Hematopoietic multipotent progenitor cell treated with erythropoietin and hydrocortisone succinate and interleukin-3 and kit ligand, for 4 days (in vitro differentiated cells): ENCODE measurements at places on chromosomes 7 and 10.

DNA sequence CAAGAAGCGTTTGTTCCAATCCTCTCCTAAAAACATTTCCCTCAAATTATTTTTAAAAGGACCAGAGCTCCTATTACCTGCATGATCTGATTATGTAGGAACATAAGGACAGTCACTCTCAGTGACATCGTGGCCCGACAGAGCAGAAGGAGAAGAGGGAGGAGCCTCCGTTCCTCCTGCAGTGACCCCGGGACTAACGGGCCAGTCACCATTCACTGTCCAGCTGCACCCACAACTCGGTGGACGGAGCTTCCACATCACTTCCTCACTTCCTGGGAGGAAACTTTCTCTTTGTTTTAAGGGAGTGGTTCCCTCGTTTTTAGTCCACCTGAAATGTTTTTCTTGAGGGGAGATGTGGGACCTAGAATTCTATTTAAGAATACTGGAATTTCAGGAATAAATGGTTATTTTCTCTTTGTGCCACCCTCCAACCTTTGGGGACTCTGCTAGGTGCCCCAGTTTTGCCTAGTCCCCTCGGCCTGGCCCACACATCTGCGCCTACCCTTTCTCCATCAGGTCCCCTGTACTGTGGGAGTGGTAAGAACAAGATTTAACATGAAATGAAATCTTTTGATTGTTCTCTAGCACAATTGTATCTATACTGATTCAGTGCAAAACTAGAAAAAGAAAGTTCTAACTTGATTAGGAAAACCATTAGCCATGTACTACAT, 173.5 kb upstream of the RNF32 start:
- no peak for DNase-seq

GRCh38 chr7:20019757-20020432, 197.3 kb downstream of the MACC1 start:
- peak; percentile 21 for DNase-seq

DNA sequence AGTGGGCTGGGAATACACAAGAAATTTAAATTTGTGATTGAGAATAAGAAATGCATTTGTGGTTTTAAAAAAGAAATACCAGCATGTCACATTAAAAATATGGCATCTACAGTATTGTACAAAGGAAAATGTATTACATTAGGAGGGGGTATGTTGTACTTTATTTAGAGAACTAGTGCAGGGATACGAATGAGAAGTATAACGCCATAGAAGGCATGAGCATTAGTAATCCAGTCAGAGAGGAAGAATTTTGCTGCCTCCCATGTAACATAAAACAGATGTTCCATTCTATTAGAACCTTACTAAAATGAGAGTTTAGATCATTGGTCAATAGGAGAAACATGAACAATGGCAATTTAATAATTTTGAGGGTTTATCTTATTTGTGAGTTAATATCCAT, 182.2 kb downstream of the ADK start:
- no peak for DNase-seq

DNA sequence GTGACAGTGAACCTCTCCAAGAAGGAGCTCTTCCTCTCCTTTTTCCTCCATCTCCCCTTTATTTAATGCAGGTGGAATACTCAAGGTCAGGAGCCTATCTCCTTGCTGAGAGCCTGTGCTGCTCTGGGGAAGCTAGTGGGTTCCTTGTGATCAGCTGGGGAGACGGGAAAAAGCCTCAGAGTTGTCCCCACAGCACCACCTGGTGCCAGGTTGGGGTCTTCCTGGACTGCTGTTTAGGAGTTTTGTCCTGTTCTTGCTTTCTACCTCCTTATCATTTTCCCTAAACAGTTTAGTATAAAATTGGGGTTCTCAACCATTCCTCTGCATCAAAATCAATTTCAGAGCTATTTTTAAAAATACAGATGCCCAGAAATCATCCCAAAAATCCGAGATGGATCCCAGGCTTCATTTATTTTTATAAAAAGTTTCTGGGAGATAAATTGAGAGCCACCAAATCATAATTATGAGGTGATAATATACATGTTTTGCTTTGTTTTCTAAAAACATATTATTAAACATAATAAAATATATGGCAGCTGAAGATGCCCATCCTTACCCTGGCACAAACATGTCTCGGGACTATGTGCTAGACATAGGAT, 44.3 kb downstream of the MACC1 start:
- peak; percentile 79 for DNase-seq

GRCh38 chr7:45584261-45585210, 10.4 kb downstream of the ADCY1 start:
- DNase-seq = no peak

- DNase-seq = no peak
Measured at GRCh38 chr10:127407551-127407950, 141.6 kb upstream of the NPS start.

DNA sequence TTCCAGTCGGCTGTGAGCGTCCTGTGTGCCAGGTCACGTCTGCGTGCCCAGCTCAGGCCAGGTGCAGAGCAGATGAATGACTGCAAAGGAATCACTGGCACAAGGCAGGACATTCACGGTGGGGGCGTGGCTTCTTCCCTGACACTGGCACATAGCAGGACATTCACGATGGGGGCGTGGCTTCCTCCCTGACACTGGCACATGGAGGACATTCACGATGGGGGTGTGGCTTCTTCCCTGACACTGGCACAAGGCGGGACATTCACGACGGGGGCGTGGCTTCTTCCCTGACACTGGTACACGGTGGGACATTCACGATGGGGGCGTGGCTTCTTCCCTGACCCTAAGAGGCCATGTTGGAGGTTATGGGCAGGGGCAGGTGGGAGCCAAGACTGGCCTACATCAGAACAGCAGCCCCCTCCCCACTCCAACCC, 64.3 kb downstream of the MYL10 start:
- peak; percentile 57 for DNase-seq

DNA sequence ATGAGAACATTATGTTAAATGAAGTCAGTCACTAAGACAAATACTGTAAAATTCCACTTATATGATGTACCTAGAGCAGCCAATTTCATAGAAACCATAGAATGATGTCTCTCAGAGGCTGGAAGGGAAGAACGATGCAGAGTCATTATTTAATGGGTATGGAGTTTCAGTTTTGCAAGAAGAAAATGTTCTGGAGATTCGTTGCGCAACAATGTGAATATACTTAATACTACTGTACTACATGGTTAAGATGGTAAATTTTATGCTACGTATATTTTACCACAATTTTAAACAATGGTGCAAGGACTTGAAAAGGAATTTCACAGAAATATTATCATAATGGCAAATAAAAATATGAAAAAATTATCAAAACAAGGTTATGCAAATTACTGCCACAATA, 972.6 kb downstream of the KCNMA1 start:
- no peak for DNase-seq

DNA sequence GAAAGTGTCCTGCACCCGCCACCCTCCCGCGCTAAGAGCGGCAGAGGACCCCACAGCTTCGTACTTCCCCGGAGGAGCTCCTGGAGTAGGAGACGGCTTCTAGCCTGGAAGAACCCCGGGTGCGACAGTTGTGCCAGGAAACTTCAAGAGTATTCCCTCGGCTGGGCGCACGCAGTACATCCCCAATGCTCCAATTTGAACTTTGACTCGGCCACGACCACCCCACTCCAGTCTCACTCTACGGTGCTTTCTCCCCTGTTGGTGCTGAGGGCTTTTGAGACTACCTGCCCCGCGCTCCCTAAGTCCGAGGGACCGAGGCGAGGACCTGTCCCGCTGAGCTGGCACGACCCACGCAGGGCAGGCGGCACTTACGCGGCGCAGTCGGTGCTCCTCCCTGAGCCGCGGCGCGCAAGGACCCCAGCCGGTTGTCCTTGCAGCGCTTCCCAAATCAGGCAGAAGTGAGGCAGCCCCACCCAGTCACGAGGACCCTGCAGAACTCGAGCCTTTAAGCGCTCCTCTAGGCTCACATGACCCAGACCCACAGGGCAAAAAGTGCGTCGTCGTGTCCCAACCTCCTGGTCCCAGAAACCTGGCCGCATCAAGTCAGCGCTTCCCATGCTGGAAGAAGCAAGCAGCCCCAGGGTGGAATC, at the start of gene CPVL:
Gene CPVL (minus strand): TSS at position 481 of the 650 bp plus-strand sequence. CDS start 25,476 bp downstream, outside the sequence.
- DNase-seq = peak; percentile 93

DNA sequence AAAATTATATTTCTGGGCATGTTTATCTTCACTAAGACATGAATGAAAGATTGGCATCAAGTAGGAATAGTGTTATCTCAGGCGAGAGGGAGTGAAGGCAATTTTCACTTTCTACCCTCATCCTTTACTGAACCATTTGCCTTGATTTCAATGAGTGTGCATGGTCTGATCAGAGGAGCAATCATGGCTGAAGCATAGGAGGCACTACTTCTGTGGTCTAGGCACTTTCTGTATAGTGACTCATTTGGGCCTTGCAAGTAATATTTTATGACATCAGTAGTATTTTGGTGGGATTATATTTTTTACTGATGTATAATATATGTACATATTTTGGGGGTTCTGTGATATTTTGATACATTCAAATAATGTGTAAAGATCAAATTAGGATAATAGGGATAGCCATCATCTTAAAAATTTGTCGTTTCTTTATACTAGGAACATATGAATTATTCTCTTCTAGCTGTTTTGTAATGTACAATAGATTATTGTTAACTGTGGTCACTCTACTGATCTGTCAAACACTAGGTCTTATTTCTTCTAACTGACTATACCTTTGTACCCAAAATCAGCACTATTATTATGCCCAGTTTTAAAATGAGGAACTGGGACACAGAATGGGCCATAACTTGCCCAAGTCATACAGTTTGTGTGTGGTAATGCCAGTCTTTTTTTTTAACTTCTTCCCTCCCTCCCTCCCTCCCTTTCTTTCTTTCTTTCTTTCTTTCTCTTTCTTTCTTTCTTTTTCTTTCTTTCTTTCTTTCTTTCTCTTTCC, 101.9 kb downstream of the RAB11FIP2 start:
- no peak for DNase-seq

DNA sequence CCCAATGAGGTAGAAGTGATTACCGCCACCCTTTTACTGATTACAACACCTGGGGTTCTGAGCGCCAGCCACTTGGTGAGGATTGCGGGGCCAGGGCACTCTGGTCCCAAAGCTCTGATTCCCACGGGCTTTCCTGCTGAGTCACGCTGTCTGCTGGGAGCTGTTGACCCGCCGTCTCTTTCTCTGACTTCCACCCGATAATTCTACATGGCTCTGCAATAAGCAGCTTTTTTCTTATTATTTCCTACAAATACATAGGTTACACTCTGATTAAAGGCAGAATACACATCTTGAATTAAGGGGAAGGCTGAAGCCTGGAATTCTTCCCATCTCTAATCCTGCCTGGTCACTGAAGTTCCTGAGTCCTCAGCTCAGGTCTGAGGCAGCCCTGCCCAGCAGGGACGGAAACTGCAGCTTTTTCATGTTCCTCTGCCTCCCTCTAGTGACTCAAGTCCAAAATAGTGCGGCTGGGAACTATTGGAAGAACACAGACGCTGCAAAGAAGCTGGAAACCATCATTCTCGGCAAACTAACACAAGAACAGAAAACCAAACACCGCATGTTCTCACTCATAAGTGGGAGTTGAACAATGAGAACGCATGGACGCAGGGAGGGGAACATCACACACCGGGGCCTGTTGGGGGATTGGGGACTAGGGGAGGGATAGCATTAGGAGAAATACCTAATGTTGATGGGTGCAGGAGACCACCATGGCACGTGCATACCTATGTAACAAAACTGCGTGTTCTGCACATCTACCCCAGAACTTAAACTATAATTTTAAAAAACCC, 178.3 kb downstream of the PRKCQ start:
- peak; percentile 91 for DNase-seq

GRCh38 chr10:88114368-88114767, 250.9 kb downstream of the PTEN start:
- peak; percentile 84 for DNase-seq

- no peak for DNase-seq
Measured at GRCh38 chr10:69838853-69839252, 37.1 kb downstream of the COL13A1 start.

GRCh38 chr7:53022893-53023292, 12.5 kb upstream of the POM121L12 start:
- no peak for DNase-seq

DNA sequence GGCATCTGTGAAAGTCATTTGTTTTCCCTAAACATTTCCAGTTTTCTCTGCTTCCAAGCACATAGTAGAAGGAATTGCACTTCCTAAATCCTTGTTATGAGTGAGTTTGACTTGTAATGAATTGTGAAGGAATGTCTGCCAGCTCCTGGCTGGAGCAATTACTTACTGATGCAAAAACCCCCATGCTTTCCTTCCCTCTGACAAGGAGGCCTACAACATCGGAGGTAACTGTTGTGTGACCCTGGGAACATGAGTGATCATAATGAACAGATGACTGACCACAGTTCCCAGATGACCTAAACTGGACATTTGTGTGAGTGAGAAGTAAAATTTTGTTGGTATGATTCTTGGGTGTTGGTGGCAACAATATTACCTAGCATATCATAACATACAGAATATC, 21.4 kb upstream of the CPVL start:
- DNase-seq = no peak

- peak; percentile 76 for DNase-seq
Measured at GRCh38 chr7:151276666-151277590, 28.4 kb upstream of the SMARCD3 start.

DNA sequence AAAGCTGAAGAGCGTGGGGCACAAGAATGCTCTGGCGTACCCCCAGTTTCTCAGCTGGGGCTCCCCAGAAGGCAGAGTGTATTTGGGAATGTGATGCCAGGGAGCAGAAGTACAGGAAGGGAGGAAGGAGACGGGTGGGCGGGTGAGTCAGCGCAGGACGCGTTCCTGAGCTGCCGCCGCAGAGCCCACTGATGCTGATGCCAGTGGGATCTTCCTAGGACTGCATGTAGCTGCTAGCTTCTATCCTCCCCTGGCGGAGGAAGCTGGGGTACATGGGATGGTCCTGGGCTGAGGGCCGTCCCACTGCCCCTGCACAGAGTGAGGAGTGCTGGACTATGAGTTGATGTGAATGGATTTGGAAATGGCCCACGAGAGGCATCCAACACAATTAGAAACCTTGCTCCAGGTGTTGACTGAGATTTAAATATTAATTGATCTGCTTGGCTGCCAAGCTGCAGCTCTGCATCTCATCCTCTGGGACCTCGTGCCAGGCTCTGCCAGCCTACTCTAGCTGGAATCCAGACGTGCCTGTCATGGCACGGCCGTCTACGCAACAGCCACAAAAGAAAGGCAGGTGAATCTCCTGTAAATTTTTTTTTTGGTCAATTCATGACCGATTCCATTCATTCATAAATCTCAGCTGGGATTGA, 66.2 kb upstream of the RHEB start:
- DNase-seq = no peak

DNA sequence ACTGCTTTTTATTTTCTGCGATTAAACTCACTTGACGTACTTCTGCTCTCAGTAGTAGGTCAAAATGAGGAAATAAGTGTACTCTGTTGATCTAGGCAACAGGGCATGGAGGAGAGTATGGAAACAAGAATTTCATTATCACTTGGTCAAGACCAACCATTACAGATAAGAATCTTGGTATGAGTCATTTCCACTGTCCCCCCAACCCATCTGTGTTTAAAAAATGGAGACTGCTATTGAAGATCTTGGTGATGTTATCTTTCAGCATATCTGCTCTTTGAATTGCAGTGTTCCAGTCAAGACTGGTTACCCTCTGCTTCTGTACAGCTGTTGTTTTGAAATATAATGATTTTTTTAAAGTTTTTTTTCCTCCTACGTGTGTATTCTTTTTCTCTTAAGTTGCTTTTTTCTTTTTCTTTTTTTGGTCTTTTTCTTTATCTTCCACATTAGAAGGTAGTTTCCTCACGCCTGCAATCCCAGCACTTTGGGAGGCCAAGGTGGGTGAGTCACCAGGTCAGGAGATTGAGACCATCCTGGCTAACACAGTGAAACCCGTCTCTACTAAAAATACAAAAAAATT, 11.7 kb downstream of the STAM start:
- DNase-seq = peak; percentile 86
